ENCODE measurements at places on chromosomes 7 and 10.

DNA sequence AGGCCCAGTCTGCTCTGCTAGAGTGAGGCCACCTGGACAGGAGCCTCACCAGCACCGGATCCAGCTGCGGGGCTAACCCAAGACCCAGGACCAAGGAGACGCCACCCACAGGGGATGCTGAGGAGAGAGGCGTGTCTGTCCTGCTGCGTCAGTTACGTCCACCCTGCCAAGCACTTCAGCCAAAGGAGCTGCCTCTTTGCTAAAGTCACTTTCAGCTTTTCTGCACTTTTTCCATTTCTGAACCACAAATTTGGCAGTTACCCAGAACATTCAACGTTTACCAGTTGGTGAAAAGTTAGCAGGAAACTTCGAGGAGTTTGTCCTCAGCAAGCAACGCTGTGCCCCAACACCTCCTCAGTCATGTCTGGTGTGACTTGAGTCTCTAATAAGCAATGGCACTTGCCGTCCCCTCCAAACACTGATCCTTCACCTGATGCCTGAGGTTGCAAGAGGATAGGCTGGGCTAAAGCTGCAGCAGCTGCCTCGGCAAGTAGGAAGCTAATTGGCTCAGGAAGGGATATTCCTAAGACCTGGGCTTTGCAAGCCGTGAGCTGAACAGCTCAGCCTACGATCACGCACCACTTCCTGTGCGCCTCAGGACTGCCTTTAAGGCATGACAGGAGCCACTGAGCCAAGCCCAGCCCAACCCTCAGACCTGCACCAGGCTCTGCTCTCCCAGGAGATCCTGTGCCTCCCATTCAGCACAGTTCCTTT lies 40.1 kb downstream of the KCNH2 start:
- DNase-seq: no peak

DNA sequence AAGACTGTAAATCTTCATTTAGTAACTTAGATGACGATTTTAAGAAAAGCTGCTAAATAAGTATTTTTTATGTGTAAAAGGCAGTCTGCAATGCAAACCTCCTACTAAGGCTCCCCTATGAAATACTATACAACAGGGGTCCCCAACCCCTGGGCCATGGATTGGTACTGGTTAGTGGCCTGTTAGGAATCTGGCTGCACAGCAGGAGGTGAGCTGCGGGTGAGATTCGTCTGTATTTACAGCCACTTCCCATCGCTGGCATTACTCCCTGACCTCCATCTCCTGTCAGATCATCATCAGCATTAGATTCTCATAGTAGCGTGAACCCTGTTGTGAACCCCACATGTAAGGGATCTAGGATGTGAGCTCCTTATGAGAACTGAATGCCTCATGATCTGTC lies 580.4 kb downstream of the MAGI2 start:
- no peak for DNase-seq

DNA sequence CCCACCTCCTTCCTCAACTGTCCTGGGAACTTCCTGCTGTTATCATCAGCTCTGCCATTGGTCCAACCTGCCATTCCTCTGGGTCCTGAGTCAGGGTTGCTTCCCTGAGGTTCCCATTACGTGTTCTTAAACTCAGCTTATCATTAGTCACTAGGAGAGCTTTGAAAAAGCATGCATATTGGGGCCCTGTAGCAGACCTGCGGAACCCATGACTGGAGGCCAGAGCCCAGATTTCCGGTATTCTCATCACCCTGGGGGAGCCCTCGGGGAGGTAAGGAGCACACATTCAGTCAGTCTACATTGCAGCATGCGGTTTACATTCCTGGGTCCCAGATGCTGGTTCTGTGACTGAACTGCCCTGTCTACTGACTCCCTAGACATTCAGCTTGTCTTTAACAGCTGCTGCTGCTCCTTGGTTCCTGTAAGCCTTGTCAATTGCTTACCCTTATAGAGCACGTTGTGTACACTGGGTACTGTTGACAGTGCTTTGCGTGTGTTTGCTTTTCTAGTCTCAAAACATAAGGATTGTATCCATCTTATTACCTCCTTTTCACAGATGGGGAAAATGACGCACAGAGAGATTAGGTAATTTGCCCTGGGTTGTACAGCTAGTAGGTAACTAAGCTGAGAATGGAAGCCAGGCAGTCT lies 12.8 kb downstream of the CDHR3 start:
- no peak for DNase-seq

DNA sequence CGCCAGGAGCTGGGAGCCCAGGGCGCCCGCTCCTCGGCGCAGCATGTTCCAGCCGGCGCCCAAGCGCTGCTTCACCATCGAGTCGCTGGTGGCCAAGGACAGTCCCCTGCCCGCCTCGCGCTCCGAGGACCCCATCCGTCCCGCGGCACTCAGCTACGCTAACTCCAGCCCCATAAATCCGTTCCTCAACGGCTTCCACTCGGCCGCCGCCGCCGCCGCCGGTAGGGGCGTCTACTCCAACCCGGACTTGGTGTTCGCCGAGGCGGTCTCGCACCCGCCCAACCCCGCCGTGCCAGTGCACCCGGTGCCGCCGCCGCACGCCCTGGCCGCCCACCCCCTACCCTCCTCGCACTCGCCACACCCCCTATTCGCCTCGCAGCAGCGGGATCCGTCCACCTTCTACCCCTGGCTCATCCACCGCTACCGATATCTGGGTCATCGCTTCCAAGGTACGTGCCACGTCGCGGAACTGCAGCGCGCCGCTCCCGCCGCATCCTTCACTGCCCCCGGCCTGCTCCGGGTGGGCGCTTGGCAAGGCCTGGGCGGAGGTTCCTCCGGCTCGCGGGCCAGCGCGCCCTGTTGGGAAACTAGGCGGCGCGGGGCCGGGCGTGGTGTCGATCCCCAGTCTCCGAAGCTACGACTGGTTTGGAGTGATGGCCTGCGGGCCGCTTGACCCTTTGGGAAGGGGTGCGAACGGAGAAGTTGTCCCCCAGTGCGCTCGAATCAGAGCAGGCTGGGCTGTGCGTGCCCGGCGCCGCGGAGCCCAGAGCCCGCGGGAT lies 868 bp downstream of the EMX2 start:
- no peak for DNase-seq

GRCh38 chr7:154903083-154903731 lies 99.7 kb downstream of the PAXIP1 start:
- no peak for DNase-seq
